ENCODE measurements at places on chromosomes 1 and 21.

GRCh38 chr1:156150333-156151011 lies 2.9 kb upstream of the SEMA4A start:
- DNase-seq = no peak

- no peak for DNase-seq
Measured at GRCh38 chr1:198171667-198172540, 15.1 kb downstream of the NEK7 start.

- DNase-seq = no peak
Measured at GRCh38 chr1:109272831-109273547, 10.0 kb downstream of the PSRC1 start.

GRCh38 chr1:94246692-94247137 lies 9.3 kb upstream of the ARHGAP29 start:
- DNase-seq = no peak

DNA sequence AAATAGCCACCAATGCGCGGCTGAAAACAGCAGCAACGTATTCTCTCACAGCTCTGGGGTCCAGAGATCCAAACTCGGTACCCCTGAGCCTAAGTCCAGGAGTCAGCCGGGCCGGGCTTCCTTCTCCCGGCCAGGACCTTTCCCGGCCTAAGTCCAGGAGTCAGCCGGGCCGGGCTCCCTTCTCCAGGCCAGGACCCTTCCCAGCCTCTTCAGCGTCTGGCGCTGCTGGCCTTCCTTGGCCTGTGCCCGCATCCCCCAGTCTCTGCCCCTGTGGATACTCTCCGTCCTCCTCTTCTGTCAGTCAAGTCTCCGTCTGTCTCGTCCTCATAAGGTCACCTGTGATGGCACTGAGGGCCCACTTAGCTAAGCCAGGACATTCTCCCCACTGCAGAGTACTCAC lies 32.2 kb downstream of the KCNAB2 start:
- DNase-seq = no peak

DNA sequence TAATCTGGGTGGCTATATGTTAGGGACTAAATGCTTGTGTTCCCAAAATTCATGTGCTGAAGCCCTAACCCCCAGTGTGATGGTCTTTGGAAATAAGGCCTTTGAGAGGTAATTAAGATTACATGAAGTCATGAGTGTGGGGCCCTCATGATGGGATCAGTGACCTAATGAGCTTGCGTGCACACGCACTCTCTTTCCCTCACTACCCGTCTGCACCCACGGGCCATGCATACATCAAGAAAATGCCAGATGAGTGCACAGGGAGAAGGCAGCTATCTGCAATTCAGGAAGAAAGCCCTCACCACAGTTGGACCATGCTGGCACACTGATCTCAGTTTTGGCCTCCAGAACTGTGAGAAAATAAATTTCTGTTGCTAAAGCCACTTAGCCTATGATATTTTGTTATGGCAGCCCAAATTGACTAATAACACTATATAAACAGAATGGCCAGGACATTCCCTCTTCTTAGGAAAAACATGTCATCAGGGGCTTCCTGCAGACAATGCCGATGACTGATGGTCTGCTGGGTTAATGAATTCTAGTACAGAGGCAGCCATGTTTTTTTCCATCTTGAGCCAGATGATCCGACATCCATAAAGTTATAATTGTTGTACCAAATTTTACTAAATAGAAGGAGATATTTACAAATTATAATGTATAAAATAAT lies 18.1 kb upstream of the MYOG start:
- no peak for DNase-seq

DNA sequence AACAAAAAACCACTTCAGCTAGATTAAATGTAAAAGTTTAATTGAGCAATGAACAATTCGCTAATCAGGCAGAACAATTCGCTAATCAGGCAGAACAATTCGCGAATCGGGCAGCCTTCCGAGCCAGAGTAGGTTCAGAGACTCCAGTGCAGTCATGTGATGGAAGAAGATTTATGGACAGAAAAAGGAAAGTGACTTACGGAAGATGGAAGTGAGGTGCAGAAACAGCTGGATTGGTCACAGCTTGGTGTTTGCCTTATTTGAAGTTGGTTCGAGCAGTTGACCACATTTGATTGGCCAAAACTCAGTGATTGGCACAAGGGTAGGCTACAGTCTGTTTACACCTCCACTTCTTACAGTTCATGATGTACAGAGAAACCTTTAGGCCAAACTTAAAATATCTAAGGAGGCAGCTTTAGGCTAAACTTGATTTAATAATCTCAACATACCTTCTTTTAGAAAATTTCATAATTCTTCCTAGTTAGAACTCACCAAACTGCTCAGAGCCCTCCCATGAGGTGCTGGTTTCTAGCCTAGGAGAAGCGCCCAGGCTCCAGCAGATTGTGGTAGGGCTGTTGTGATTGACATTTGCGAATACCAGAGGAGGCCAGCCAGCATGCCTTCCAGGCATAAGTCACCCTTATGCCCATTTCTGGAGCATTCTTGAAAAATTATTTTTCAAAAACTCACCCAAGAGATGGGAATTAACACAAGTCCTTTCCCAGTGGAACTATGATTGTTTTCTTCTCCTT lies 22.8 kb upstream of the KCNC4 start:
- no peak for DNase-seq

GRCh38 chr1:208089761-208090370 lies 154.3 kb downstream of the PLXNA2 start:
- DNase-seq = no peak

GRCh38 chr1:90176530-90176929 lies 181.6 kb downstream of the ZNF326 start:
- DNase-seq = no peak

DNA sequence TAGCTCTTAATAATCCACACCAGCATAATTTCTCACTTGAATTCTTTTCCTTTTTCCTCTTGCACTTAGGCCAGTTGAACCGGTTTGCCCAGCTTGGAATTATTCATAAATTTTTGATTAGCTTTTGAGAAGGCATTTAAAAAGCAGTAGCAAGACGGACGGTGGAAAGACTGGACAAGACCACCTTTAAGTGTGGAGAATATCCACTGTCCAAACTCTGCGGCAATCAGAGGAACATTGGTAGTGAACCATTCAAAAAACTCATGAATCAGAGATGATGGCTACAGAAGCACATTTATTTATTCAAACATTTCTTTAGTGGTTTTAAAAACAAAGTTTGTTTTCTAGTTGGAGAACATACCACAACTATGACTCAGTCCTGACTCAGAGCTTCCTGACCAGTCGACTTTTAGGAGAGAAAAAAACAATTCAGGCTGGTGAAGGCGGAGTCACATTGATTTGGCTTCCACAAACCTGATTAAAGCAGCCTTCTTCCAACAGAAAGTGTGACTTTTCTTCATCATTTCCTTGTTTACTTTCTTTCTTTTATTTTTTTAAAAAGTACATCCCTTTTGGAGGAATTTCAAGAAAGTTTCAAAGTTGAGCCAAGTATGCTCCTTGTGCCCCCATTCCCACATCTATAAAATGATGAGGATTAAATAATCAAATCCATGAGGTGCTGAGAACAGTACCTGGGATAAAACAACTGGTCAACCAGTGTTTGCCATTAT lies 128.8 kb downstream of the ADSS2 start:
- DNase-seq = no peak

DNA sequence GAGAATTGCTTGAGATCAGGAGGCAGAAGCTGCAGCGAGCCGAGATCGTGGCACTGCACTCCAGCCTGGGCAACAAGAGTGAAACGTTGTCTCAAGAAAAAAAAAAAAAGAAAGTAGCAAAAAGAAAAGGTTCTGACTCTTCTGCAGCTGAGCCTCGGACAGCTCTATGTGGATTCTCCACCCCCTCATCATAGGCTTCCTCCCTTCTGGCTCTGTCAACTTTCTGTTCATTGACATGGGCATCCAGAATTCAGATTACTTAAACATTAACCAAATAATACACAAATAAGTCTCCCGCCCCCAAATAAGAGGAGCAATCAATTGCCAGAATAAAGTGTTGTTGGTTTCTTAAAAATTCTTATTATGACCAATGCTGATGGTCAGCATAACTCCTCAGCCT lies 10.0 kb downstream of the SUSD4 start:
- DNase-seq = no peak

All from NCI-H1417 (cell line).